ENCODE measurements at places on chromosomes 3 and 15.

- no peak for DNase-seq
Measured at GRCh38 chr3:126880901-126881300, 102.0 kb upstream of the PLXNA1 start.

- no peak for DNase-seq
Measured at GRCh38 chr3:33993631-33994030, 195.2 kb downstream of the PDCD6IP start.

- no peak for DNase-seq
Measured at GRCh38 chr3:50657407-50657806, 17.3 kb upstream of the DOCK3 start.

- DNase-seq = no peak
Measured at GRCh38 chr3:27677565-27677964, 44.6 kb downstream of the EOMES start.

DNA sequence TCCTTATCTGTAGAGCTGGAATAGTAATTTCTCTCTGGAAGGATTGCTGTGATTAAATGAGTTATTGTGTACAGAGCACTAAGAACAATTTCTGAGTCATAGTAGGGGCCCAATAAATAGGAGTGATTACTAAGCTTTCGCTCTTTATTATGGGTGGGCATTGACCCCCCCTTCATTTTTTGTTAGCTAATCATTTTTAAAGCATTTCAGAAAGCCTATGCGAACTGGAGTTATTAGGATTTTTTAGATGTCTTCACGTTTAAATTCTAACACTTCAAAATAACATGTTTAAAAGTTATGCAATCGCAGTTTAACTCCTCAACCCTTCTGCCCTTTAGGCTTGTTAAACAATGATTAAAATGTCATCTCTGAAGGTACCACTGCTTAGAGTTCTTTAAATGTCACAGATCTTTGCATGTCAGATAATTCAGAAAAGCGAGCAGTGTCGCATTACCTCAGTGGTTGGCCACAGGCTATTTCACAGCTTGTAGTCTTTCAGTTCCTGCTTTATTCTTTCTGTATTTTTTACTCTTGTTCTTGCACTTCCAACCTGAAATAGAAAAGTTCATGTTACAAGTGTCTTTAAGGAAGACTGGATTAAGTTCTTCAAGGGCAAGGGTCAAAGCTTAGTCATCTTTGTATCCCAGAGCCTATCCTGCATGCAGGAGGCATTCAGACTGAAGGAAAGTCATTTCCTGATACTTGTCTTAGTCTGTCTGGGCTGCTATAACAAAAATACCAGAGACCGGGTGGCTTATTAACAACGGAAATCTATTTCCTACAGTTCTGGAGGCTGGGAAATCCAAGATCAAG, 102.9 kb downstream of the FNDC3B start:
- DNase-seq = no peak

- no peak for DNase-seq
Measured at GRCh38 chr3:56157693-56158362, 310.4 kb downstream of the ERC2 start.

DNA sequence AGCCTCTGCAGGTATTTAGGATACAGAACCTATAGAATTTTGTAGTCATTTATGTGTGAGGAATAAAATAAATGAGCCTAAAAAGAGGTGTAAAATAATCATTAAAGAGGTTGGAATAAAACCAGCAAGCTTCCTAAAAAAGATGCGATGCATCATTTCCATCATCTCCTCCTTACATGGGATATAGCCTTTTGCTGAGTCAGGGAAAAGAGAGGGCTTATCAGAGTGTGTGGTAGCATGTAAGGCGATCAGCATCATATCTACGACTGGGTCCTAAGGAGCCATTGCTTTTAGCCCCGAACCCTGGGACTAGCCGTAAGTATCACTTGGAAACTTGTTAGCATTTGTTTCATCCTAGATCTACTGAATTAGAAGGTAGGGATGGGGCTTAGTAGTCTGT, 94.9 kb downstream of the DTWD1 start:
- DNase-seq = no peak

GRCh38 chr3:77039606-77040171, at the start of gene ROBO2:
Gene ROBO2 (plus strand): TSS chr3:77040099. CDS start chr3:77040786, 687 bp downstream.
- DNase-seq = peak; percentile 64

- no peak for DNase-seq
Measured at GRCh38 chr15:77851691-77852090, 219.0 kb upstream of the LINGO1 start.
